ENCODE measurements at places on chromosomes 4 and X.

- DNase-seq = no peak
These were observed 464.1 kb downstream of the IDS start for GRCh38 chrX:149040873-149041535.

DNA sequence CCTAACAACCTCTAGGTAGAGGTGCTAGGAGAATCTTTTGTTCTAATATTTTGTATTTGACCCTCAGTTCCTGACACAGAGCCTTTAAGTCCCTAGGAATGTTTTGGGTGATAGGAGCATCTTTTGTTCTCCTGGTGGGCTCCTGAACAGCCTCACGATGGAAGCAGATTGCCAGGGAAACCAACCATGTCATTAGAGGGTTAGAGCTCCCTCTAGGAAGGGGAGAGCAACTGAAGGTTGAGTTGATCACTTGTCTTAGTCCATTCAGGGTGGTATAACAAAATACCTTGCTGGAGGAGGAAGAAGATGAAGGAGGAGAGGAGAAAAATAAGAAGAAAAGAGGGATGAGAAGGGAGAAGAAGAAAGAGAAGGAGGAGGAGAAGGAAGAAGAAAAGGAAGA, 9.2 kb downstream of the VCX start:
- DNase-seq = no peak

DNA sequence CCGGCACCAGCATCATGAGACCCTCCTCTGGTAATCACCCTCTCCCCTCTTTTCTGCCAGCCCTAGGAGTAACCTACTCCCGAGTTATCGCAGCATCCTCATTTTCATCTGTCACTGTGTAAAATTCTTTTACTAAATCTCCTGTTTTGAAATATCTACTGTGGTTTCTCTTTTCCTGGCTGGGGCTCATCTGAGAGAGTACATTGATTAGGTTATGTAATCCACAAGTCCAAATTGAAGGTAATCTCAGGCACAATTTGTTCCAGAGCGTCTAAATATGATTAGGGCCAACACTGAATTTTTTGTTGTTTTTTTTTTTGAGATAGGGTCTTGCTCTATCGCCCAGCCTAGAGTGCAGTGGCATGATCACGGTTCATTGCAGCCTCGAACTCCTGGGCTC, 142.4 kb downstream of the SMIM20 start:
- no peak for DNase-seq

DNA sequence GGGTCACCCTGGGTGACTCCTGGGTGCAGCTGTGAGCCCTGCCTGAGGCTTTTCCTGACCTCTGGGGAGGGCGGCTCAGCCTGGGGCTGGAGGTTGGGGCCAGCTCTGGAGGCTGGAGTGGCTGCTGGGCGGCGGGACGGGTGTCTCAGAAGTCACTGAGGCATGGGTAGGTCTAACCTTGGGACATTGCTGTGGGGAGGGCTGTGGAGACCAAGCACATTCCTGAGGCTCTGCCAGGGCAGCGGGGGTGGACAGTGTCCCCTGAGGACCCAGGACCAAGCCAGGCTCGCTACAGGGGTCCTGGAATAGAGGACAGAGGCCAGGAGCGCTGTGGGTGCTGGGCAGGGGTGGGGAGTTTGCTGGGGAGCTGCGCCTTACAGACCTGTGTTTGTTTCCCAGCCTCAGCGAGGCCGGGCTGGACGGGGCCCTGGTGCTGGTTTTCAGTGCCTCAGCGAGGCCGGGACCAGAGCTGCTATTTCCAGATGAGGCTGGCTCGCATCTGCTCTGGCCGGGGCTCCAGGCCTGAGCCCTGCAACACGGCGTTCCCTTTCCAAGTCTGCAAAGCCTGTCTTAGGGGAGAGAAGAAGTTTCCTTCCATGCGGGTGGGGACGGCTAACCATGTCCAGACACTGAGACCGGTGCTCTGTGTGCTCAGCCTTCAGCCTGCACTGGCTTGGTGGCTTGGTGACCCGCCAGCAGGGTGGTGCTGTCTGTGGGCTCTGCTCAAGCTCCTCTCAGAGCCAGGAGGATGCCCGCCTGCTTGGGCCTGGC, 3.0 kb upstream of the SLC25A6 start:
- peak; percentile 31 for DNase-seq

- DNase-seq = no peak
These were observed 64.6 kb upstream of the ENPP6 start for GRCh38 chr4:184282251-184282713.

- no peak for DNase-seq
These were observed 96.0 kb downstream of the RASGEF1B start for GRCh38 chr4:81375745-81376144.

GRCh38 chrX:70525733-70526132, 81.1 kb downstream of the DLG3 start:
- no peak for DNase-seq

DNA sequence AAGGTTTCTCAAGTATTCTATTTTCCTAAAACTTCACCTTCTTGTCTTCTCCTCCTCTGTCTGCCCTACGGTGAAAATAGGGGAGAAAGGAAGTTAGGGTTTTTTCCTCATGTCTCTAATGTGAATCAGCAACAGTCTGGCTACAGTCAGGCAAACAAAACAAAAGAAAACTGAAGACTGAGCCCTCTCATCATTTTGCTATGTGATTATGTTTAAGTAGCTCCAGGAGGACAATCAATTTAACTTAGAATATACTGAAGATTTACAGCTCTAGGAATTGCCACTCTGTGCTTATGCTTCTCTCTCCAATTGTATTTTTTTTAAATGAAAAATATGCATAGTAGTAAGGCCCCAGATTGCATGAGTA, 316.2 kb downstream of the GPAT3 start:
- DNase-seq = no peak

- no peak for DNase-seq
These were observed 51.0 kb downstream of the KDR start for GRCh38 chr4:55074386-55074785.

- no peak for DNase-seq
These were observed 90.0 kb downstream of the AREG start for GRCh38 chr4:74534936-74535335.

DNA sequence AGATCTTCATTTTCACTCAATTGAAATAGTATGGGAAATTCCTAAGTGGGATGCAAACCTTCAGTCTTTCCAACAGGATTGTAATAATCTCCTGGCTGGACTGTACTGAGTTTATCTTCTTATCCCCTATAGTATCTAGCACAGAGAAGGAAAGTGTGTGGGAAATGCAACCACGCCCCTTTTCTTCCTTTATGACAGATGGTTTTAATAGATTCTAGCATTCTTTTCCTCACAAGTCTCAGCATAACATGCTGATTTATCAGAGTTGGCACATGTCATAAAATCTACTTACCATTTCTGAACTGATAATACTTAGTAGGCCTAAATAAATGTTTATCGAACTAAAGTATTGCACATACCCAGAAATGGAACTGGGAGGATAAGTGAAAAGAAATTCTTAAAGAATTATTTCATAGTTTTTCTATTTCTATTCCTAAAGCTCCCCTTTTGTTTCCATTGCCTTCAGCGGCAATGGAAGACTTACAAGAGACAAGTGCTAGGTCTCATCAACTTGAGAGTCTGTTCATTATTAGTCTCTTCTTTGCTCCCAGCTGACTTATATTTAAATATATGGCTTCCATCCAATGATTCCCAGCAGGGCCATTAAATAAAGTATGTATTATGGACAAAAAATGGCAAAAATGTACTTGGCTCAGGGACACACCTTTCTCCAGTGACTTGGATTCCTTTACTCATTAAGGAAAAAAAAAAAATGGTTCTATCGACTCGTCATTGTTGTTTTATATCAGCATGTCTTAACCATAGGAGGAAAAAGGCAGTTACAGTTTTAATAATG, 484.5 kb downstream of the IL1RAPL1 start:
- DNase-seq = no peak

- DNase-seq = no peak
These were observed 25.1 kb downstream of the ARL13A start for GRCh38 chrX:100994352-100995281.

DNA sequence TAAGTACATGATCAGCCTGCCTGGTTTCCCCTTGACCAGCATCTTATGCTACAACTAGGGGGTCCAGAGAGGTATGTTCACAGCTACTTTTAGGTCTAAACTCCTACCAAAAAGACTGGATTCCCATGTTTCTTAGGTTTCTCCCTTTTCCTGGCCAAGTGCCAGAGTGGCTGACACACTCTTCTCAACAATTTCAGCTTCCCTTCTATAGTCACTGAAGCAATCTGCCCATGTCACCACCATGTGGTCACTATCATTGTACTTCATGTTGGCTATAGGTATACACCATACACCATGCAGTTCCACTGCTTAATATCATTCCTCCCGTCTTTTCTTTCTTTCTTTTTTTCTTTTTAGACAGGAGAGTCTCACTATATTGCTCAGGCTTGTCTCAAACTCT, 66.9 kb downstream of the KLHL13 start:
- no peak for DNase-seq

- no peak for DNase-seq
These were observed 91.2 kb downstream of the PLS3 start for GRCh38 chrX:115652221-115652620.

All from liver (tissue), 10 donors.